ENCODE measurements at places on chromosomes 1 and 21.

DNA sequence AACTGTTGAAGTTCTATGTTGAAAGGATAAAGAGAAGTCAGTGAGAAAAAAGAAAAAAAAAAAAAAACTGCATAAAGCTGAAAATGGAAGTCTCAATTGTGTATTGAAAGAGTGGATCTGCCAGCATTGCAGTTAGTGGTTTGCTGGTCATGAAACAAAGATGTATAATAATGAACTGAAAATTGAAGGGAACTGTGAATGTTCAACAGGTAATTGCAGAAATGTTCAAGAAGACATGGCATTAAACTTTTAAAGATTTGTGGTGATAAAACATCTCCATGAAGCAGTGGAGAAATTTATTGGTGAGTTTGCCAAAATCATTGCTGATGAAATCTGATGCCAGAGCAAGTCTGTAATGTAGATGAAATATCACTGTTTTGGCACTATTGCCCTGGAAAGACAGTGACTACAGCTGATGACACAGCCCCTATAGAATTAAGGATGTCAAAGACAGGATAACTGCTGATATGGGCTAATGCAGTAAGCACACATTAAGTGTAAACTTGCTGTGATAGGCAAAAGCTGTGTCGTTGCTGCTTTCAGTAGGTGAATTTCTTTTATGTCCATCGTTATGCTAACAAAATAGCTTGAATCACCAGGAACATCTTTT lies 71.0 kb downstream of the RD3 start:
- DNase-seq: no peak

DNA sequence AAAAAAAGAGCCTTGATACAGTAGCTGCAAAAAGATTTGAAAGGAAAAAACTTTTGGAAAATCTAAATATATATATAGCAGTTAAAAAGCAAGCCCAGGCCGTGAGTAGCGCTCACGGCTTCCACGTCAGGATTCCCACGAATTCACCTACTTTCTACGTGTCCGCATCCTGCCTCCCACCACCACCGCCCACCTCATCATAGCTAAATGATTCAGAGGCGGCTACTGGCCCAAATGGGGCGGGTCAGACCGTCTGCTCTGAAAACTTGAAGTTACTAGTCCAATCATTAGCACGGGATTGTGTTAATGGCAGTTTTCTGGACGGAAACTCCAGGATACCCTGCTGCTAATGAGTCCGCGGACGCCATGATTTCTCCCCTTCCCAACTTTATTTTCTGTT lies 1.3 kb upstream of the CCSAP start:
- DNase-seq: no peak

- no peak for DNase-seq
These were observed 17.4 kb upstream of the USP24 start for GRCh38 chr1:55232448-55233144.

DNA sequence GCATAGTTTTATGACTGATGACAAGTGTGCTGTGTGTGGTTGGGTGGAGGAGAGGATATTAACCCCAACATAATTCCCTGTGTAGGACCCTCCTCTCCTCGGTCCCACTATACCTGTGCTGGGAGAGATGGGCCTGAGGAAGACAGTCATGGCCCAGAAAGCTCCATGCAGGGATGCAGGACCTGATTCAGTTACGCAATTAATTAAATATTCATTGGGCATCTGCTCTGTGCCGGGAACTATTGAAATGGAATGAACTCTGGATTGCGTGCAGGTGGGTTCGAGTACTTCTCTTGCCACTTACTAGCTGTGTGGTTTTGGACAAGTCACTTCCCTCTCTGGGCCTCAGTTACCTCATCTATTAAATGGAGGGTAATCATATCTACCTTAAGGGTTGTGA lies 74.6 kb downstream of the CD247 start:
- DNase-seq: no peak

GRCh38 chr21:33598051-33598450 lies 9.6 kb upstream of the DONSON start:
- DNase-seq: no peak
